CD4-positive, alpha-beta T cell treated with Interferon gamma for 1 hour (primary cell): ENCODE measurements at places on chromosomes 7 and 10.

- DNase-seq, result no peak
Measured at GRCh38 chr7:42639930-42640329, 271.9 kb downstream of the C7orf25 start.

GRCh38 chr7:46139079-46139478 is 218.0 kb upstream of the IGFBP3 start:
- no peak for DNase-seq

- no peak for DNase-seq
Measured at GRCh38 chr10:28849309-28849708, 172.0 kb downstream of the BAMBI start.

DNA sequence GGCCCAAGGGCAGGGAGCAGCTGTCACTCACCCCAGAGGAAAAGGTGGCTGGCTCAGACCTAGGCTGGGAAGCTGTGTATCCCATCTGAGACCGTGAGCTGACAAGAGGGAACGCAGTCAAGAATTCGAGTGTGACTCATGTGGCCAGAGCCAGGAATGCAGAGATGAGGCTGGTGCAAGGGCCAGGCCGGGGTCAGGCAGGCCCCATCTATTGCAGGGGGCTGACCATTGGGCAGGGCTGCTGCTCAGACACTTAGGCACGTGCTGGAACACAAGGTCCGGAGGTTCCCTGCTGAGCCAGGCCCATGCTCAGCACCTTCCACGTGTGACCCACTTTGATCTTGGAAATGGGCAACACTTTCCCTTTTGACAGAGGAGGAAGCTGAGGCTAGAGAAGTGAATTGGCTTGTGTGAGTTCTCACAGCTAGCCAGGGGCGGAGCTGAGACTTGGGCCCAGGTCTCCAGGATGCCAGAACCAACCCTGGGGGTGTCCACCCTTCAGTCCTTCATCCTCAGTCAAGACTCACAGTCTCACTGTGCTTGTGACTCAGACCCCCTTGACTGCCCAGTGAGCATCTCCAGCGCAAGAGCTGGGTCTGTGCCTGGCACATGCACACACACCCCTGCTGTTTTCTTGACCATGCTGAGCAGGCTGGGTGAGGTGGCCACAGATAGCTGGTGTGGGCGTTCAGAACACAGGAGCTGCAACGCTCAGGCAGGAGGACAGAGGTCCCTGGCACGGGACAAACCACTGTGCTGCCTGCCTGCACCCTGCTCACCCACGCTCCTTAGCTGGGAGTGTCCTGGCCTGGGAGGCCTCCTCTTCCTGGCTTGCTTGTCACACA is 47.6 kb upstream of the PPIF start:
- DNase-seq, result no peak

DNA sequence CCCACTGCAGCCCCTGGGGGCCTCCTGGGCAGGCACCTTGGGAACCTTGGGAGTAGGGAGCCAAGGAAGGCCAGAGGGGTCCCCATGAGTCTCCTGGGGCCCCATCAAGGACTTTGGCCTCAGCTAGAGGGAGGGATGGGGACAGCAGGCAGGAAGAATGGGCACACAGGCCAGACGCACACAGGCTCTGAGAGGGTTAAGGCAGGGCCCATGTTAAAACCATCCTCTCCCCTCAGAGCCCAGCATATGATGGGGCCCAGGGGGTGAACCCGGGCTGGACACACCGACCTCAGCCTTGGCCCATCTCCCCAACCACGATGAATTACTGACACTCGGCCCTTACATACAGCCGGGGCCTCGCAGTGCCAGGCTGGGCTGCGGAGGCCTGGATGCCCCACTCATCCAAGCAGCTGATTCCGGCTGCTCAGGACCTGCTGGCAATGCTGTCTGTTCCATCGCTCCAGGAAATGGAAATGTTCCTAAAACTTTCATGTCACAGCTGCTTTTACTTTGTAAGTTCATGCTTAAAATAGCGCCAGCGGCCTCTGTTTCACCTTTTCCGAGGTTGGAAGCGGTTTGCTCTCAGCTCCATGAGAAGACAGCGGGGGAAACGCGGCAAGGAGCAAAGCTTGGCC is 17.3 kb upstream of the INPP5A start:
- no peak for DNase-seq

DNA sequence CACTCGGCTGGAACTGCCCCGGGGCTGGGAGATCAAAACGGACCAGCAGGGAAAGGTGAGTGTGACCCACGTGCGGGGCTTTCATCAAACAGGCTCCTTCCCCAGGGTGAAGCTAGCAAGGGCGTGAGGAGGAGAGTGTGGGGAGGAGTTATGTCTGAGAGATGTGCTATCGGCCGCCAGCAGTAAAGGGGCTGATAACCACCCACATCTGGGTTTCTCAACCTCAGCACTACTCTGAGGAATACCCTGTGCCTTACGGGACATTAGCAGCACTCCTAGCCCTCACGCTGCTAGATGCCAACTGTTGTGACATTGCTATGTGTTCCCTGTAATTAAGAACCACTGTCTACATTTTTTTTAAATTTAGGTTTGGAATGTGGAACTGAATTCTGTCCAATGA is 113.9 kb upstream of the STK17A start:
- DNase-seq, result no peak

- no peak for DNase-seq
Measured at GRCh38 chr10:17092986-17093803, 36.4 kb downstream of the CUBN start.

DNA sequence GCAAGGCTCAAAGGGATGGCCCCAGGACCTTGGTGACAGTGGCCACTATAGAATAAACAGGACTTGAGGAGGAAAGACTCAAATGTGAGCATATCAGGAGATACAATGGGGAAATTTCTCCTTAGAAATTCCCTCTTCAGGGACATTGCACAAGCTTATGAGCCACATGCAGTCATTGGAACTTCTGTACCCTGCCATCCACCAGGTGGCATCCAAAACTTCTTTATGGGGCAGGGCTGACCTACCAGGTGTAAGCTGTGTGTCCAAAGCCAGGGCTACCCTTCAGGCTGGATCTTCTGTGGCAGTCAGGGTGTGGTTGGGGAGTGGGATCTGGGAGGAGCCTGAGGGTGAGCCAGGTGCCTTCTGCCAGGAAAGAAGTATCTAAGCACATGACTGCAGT is 36.6 kb upstream of the LRRC18 start:
- no peak for DNase-seq

DNA sequence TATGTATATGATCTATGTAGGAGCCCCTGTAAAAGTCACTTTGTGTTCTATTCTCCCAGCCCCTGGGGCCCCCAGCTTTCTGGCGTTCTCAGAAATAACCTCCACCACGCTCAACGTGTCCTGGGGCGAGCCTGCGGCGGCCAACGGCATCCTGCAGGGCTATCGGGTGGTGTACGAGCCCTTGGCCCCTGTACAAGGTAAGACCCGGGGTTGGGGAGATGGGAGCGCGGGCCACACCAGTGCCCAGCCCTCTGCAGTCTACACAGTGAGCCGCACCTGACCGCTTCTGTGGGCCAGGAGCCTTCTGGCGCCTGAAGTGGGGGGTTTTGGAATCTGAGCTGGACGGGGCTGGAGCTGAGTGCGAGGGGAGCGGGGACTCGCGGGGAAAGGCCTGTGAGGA is 472.1 kb upstream of the FOXK1 start:
- no peak for DNase-seq

DNA sequence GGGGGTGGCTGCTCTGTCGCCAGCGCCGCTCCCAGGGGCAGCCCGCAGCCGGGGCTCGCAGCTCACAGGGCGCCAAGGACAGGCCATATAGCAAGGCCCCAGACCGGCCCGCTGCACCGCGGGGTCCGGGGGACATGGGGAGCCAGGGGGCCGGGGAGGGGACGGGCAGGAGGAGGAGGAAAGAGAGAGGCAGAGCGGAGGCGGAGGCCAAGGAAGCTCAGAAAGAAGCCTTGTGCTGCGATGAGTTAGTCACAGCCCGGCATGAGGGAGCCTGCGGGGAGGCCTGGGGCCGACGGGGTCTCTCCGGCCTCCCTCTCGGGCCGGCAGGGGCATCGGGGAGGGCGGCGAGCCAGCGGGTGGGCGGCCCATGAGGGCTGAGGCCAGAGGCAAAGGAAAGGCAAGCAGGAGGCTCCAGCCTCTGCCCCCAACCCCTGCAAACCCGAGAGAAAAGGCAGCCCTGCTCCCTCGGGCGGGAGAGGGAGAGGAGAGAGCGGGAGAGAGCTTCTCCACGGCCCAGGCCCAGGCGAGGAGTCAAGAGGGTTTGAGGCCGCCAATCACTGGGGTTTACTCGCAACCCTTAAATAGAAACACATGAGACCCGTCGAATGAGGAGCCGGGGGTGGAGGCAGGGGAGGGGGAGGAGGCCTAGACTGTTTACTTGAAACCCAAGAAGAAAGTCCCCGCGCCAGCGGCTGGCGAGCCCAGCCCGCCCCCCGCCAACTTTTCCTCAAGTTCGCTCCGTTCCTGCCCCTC is 167.9 kb downstream of the NEURL1 start:
- DNase-seq, result peak; percentile 60

DNA sequence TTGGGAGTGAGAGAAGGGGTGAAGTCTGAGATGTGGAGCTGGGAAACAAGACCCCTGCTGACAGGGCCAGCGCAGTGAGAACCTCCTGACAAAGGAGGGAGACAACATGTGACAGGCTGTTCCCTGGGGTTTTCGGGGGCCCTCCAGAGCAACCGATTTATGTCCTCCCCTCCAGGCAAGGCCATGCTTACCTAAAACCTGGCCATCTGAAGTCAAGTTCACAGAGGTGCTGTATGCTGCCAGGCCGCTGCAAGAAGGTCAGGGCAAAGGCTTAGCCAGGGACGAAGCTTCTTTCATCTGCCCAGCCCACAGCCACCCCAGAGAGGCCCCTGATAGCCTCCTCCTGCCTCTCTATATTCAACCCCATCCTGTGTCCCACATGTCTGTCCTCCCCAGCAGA is 20.6 kb downstream of the NPC1L1 start:
- no peak for DNase-seq

GRCh38 chr7:23438171-23438570 is 32.1 kb downstream of the IGF2BP3 start:
- DNase-seq, result no peak

DNA sequence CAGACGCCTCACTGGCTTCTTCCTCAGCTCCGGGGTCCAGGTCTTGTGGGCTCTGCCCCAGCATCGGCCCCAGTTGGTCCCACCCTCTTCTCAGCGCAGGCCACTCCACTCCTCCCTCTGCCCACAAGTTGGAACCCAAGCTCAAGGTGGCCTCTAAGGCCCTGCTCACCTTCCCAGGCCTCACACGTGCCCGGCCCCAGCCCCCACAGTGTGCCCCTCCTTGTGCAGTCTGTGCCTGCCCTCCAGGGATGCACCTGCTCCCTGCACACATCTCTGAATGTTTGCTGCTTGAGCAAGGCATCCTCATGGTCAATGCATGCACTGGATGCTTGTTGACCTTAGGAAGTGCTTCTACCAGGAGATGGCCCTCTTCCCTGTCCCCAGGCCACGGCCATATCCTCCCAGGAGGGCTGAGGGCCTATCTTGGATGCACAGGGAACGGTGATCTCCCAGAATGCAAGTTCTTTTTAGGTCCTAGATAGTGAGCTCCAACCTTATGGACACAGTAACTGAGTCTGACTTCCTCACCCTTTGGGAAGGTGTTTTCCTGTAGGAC is 7.7 kb upstream of the AEBP1 start:
- DNase-seq, result no peak

DNA sequence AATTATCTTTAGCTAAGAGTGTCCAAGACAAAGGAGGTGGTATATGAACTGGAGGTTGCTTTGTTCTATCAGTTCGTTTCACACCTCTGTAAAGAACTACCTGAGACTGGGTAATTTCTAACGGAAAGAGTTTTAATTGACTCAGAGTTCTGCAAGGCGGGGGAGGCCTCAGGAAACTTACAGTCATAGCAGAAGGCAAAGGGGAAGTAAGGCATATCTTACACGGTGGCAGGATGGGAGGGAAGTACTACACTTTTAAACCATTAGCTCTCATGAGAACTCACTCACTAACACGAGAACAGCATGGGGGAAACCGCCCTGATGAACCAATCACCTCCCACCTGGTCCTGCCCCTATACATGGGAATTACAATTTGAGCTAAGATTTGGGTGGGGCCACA is 1202.3 kb upstream of the LRRTM3 start:
- DNase-seq, result no peak

DNA sequence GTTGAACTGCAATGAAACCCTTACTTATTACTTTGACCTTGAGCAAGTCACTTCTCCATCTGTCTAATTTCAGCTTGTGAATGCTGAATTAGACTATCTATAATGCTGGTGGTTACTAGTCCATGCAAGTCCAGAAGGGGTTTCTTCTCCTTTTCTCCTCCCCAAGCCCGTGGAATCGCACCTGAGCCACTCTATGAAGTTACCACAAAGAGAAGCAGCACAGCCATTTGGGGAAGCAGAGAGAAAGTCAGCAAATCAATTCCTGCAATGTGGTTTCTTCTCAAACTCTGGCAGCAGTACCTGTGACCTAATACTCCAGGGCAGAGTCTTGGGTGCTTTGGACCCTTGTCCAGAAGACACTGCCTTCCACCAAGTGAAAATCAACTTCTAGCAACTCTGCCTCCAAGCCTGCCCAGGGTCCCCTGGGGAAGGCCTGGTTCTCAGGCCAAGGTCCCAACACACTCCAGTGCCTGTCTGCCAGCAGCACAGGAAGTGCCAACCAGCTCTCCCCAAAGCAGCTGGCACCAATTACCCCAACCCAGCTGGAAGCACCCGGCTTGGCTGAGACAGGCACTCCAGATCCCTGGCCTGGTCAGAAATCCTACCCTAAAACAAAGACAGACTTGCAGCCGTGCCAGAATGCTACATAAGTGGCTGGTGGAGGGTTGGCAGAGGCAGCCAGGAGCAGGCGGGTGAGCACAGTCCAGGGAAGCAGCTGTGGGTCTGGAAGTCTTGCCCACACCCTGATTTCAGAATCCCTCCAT is 200.3 kb downstream of the LSM5 start:
- DNase-seq, result no peak

DNA sequence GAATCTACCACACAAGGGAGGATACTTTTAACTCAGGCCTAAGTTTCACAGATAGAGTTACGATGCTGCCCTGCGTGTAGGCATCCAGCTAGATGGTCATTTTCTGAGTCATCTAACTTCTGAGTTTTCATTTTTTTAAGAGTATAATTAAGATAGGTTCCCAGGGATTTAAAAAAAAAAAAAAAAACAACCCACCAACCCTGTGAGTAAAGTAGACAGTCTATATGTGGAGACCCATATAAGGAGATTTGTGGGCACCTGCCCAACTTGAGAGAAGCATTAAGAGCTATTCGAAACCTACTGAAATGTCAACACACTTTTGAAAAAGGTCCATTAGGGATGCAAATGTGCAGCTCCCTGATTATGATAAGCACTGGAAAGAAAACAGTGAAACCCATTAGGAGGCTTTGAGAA is 257.3 kb downstream of the TRIL start:
- no peak for DNase-seq

DNA sequence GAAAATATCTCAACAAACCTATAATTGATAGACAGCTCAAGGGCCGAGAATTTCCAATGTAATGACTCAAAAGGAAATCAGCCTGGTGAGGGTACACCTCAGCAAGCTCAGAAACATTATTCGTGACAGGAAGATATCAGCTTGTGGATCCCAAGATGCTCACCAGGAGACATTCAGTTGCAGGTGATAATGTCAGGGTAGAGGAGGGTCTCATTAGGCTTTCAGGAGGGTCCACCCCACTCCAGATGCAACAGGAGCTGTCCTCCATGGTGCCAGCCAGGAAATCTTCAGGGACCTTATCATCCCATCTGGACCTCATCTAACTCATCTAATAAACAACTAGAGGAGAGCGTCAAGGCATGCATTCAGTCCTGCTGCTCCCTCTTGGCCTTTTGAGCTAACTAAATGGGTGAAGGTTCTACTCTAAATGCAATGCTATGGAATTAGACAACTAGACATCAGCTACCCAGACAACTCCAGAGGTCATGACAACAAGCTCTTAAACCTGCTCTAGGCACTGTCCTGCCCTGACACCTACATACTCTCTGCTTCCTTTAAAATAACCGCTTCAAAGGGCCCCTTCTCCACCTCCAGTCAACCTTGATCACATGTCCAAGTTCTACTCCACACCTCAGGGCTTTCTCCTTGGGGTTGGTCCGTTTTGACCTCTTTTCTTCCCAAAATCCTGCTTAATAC is 4.3 kb upstream of the GIMAP5 start:
- no peak for DNase-seq
